ENCODE measurements at places on chromosomes 3 and 15. TPM values are rescaled to one million over a fixed set of nuclear protein-coding genes. Genes with fewer than 3 reads are reported as not detected.

The GOLGA8T gene
- total RNA-seq, result not detected

The LRRC2 gene
- total RNA-seq, result 1.1 TPM

The MAGEL2 gene
- total RNA-seq, result not detected

The PEX11A gene
- 80.3 TPM for total RNA-seq

The SCG5 gene
- total RNA-seq, result 2.9 TPM

The ROBO1 gene
- total RNA-seq, result 33.9 TPM

The CLEC3B gene
- 359 TPM for total RNA-seq

The CCDC54 gene
- not detected for total RNA-seq

The TLR9 gene
- total RNA-seq, result not detected

The CD80 gene
- 4.4 TPM for total RNA-seq

The PRRT3 gene
- total RNA-seq, result 0.82 TPM

The CCNB2 gene
- not detected for total RNA-seq

The CCDC50 gene
- total RNA-seq, result 137 TPM

The PLSCR5 gene
- not detected for total RNA-seq

The ARPC4 gene
- total RNA-seq, result 174 TPM

The PDIA5 gene
- 20.3 TPM for total RNA-seq

The ZSCAN2 gene
- total RNA-seq, result 10.3 TPM

The MUSTN1 gene
- 13.0 TPM for total RNA-seq

The CASR gene
- total RNA-seq, result not detected

The CSPG5 gene
- 1.3 TPM for total RNA-seq

The AGBL1 gene
- total RNA-seq, result not detected

The NAALADL2 gene
- 10.4 TPM for total RNA-seq

The C3orf80 gene
- total RNA-seq, result 1.5 TPM

Measured in subcutaneous adipose tissue (tissue), 4 donors.